ENCODE measurements at places on chromosomes 11 and 22.
A peak's percentile ranks its signal among the peaks of the same experiment; 100 is the strongest.

GRCh38 chr11:48109046-48109666 is 107.5 kb upstream of the OR4B1 start:
- DNase-seq = peak; percentile 45

GRCh38 chr22:21858025-21858764 is 9.2 kb downstream of the MAPK1 start:
- no peak for DNase-seq

GRCh38 chr11:118112711-118113430 is 26.1 kb upstream of the SMIM35 start:
- no peak for DNase-seq

- no peak for DNase-seq
These were observed 16.7 kb upstream of the KCNQ1OT1 start for GRCh38 chr11:2716376-2717095.

GRCh38 chr22:20027966-20028854 is 7.3 kb downstream of the TANGO2 start:
- peak; percentile 38 for DNase-seq

DNA sequence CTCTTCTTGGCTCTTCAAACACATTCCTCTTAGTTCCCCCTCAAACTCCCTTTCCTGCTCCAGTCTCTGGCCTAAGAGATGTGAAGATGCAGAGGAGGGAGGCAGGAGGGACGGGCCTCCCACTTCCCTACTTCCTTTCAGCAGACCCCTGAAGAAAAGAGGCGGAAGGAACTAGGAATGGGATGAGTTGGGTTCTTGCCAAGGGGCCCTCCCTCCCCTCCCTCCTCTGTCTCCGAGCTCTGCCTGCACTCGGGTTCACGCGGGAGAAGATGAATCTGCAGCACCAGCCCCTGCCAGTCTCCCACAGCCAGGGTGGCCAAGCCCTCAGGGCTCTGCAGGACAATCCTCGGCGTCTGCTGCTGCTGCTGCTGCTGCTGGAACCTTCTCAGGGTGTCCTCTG is 24.3 kb upstream of the PKNOX2 start:
- DNase-seq = no peak

DNA sequence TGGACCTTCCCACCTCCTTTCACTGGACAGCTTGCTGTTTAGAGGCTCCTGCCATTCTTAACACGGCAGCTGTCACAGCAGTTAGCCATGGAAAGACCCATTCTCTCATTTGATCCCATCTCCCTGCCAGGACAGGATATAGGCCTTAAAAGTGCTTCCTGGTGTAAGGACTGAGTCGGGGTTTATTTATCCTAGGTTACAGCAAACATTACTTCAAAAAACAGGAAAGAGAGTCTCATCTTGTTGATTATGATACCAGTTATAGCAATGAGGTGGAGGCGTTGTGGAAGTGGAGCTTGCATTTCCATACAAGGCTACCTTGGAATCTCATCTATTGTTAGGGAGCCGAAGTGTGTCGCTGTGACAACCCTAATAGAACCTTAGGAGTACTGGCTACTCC is 17.4 kb upstream of the ETS1 start:
- DNase-seq = no peak

DNA sequence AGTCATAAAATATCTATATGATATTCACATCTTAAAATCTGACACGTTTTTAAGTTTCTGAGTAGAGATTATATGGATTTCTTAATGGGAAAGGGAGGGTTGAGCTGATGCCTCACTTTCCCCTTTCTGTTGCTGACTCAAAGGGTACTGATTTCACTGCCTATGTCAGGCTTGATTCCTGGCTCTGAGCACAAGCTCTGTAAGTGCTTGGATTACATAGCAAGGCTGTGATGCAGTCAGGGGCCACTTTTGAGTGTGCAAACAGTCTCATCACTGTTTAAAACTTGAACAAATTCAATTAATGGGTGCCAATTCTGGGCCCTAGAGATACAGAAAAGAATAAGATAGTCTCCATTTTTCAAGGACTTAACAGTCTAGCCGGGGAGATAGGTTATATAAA is 14.4 kb downstream of the ATXN10 start:
- no peak for DNase-seq

DNA sequence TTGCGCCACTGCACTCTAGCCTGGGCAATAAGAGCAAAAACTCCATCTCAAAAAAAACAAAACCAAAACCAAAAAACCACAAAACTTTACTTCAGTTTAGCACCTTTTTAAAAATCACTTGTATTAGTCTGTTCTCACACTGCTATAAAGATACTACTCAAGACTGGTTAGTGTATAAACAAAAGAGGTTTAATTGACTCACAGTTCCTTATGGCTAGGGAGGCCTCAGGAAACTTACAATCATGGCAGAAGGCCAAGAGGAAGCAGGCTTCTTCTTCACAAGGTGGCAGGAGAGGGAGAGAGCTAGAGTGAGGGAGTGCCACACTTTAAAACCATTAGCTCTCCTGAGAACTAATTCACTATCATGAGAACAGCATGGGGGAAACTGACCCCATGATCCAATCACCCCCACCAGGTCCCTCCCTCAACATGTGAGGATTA is 261.3 kb downstream of the TMEM135 start:
- DNase-seq = peak; percentile 4

GRCh38 chr22:35592418-35592967 is 24.6 kb downstream of the MB start:
- DNase-seq = no peak
